ENCODE measurements at places on chromosomes 2 and 18.

GRCh38 chr18:8762968-8763367 lies 57.6 kb downstream of the MTCL1 start:
- no peak for DNase-seq

DNA sequence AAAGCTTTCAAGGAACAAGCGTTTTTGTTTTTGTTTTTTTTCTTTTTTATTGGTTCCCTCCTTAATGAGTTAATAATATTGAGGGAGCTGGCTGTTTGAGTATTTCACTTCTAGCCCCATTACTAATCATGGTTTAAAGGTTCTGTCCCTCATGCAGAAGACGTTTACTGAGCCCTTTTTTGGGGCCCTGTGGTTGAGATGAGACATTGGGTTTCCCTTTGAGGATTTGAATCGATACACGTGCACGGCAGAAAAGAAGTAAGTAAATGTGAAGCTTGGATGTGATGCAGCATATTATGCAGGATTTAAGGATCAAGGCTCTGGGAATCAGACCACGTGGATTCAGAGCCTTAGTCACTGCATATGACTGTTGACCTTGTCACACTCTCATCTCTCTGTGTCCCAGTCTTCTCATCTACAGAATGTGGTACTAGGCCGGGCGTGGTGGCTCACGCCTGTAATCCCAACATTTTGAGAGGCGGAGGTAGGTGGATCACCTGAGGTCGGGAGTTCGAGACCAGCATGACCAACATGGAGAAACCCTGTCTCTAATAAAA lies 1.0 kb upstream of the CHST10 start:
- no peak for DNase-seq

DNA sequence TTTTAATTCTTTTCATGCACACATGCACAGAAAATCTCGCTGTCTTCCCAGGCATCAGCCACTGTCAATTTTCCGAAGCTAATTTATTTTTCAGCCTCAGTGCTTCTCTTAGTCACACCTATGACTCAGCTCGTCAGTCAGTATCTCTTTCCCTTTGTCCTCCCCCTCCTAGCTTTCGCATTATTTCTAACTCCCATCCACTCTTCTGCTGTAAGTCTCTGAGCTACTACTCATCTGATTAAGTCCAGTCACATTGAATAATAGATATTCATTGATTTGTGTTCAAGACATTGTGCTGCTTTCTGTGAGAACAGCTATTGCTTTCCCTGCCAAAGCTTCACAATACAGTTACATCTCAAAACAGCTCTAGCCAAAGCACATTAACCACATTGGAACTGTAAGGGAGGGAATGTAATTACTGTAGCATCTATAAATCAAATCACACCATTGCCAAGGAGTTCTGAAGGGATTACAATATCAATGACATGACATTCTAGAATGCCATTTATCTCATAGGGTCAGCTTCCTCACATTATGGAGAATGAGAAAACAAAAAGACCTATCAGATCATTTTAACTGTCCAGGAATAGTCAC lies 89.4 kb downstream of the SCN3A start:
- DNase-seq = no peak

DNA sequence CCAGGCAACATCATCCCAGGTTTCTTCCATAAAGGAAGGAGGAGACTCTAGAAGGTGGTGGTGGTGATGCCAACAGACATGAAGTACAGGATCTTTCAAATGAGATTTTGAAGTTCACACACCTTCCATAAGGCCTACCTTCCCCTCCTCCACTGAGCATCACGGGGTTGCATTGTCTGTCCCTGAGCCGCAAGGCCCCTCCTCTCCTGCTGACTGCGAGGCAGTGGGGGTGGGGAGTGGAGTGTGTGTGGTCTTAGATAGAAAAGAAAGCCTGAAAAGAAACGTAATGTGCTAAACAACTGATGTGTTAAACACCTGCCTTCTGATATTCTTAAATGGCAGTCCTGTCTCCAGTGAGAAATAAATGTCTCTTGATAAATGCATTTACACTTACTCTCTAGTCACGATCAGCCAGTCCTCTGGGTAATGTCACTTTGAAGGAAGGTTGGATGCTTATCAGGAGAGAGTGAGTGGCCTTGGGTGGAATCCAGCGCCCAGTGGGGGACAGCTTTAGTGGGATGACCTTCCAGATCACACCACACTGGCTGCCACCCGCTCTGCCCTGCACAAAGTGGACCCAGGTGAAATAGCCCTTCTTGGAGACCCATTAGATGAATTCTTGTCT lies 5.5 kb upstream of the SCYGR5 start:
- DNase-seq = no peak

GRCh38 chr2:65103013-65103715 lies 26.7 kb downstream of the RAB1A start:
- DNase-seq = peak; percentile 20

GRCh38 chr2:74001781-74002504 lies 17.2 kb downstream of the TET3 start:
- DNase-seq = no peak

- no peak for DNase-seq
Observed at GRCh38 chr2:9972621-9973479, 21.4 kb downstream of the GRHL1 start.

DNA sequence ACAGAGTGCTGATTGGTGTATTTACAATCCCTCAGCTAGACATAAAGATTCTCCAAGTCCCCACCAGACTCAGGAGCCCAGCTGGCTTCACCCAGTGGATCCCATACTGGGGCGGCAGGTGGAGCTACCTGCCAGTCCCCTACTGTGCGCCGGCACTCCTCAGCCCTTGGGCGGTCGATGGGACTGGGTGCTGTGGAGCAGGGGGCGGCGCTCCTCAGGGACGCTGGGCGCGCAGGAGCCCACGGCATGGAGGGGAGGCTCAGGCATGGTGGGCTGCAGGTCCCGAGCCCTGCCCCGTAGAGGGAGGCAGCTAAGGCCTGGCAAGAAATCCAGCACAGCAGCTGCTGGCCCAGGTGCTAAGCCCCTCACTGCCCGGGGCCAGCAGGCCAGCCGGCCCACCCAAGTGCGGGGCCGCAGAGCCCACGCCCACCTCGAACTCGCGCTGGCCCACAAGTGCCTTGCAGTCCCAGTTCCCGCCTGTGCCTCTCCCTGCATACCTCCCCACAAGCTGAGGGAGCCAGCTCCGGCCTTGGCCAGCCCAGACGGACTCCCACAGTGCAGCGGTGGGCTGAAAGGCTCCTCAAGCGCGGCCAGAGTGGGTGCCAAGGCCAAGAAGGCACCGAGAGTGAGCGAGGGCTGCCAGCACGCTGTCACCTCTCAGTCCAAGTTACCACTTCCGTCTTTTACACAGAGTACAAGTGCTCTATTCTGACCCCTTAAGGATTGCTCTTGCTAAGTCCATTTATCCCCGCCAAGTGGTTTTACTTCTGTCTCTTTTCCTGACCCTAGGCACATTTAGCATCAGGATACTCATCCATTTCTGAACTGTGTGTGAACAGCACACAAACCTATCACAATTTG lies 1.7 kb upstream of the RPE start:
- DNase-seq = no peak

DNA sequence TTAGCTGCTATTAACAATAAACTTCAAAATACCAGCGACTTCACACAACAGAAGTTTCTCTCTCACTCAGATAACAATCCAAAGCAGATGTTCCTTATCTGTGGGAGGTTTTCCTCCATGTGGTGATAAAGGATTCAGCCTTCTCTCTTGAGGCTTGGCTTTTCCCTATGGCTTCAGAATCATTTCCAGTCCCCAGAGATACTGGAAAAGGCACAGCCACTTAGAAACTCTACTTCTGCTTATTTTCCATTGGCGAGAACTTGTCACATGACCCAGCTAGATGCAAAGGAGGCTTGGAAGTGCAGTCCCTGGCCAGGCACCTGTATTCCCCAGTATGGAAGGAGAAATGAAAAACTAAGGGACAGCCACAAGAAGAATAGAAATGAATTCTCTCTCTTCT lies 344.8 kb downstream of the MTX2 start:
- no peak for DNase-seq

DNA sequence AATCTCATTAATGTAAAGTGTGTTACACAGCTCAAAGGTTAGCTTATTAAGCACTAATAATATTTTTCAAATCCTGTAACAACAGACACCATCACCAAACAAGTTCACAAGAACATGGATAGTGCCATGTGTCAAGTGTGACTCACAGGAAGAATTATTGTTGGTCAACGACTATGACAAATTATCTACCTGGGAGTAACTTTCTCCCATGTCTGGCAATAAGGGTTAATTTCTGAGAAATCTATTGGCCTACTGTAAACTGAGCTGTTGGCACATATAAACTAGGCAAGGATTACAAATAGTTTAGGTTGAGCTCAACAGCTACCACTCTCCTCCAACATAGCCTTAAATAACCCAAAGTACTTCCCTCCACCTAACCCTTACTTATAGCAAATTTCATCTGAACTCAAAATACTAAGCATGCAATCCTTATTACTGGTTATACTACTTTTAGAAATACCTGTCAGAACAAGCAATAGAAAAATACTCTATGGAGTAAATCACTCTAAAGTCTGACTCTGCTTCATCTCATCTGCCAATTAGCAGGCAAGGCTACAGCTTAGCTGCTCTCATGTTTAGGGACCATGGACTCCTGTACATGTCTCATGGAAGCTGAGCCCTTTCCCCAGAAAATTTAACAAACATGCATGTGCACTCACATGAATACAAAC lies 223.0 kb downstream of the NBAS start:
- DNase-seq = no peak

- DNase-seq = no peak
Observed at GRCh38 chr2:215973954-215974699, 39.2 kb downstream of the MREG start.

DNA sequence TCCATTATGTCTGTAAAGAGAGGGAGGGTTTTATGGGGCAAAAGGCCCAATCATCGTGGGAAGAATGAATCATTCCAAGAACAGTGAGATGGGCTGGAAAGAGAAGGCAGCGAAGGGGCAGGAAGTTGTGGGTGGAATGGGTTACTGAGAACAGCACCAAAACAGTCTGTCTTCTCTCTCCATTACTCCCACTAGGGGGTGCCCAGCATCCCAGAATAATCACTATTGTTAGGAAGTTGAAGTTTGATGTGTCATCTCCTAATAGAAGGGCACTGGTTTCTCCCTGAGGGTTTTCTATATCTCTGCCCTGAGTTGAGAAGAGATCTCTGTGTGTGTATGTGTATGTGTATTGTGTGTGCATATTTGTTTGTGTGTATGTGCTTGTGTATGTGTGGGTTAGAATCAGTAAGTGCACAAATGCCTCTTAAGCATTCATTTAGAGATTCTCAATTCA lies 76.6 kb upstream of the MAP4K3 start:
- DNase-seq = peak; percentile 16

DNA sequence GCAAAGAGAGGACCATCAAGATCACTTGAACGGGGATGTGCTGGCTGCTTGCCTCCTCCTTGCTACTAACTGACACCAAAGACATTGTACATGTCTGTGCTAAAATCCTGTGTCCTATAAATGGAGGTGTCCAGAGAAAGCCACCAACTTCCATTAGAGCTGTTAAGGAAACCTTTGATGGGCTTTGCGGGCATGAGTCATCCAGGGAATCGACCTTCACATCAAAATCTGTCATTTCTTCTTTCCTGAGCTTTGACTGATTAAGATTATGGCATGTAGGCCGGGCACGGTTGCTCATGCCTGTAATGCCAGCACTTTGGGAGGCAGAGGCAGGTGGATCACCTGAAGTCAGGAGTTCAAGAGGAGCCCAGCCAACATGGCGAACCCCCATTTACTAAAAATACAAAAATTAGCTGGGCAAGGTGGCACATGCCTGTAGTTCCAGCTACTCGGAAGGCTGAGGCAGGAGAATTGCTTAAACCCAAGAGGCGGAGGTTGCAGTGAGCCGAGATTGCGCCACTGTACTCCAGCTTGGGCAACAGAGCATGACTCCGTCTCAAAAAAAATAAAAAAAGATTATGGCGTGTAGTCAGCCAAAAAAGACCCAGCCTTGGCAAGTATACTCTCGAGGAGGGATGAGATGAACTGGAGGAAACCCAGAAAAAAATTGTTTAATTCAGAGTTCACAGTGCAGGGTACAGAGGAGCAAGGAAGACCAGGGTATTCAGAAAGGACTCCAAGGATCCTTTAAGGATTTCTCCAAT lies 115.8 kb downstream of the CABLES1 start:
- no peak for DNase-seq
